ENCODE measurements at places on chromosomes 3 and 15.

DNA sequence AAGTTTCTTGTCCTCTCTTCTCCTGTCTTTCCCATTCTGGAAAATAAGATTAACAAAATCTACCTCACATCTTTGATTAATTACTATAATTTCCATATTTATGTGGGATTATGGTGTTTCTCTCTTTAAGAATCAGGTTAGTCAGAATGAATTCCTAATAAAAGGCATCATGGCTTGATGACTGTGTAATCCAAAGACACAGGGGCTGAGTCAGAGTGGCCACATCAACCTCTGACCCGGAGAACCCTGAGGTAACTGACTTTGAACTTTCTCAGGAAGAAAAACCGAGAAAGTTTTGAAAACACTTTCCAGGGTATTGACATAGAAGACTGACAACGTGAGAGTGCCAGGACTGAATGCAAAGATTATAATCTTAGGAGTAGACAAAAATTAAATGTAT lies 170.3 kb upstream of the MCTP2 start:
- DNase-seq, result no peak

DNA sequence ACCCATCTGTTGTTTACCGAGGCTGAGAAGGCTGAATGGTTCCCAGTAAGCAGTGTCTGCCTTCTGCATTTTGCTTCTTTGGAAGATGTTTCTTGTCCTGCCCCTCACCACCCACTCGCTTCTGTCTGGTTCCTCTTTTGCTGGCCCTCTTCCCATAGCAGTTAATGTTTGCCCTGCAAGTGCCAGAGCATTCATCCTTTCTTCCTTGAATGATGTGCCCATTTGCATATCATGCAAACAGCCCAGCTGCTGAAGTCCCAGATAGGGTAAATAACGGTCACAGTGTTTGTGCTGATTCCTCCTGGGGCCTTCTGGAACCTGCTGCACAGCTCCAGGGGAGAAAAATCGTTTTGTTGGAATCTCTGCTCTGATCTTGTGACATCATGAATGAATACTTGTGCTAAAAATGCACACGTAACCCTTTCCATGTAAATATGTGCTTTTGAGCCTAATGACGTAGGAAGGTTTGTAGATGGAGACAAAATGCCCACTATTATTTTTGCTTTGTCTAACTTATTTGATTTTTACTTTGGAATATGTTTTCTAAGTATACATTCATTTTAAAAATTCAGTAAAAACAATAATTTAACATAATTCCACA lies 381.0 kb downstream of the SOX2 start:
- no peak for DNase-seq

GRCh38 chr3:192239956-192240355 lies 487.4 kb downstream of the FGF12 start:
- no peak for DNase-seq

- no peak for DNase-seq
Observed at GRCh38 chr15:58932710-58933280, 684 bp downstream of the SLTM start.

- DNase-seq, result no peak
Observed at GRCh38 chr3:37072892-37073291, 79.6 kb downstream of the MLH1 start.

DNA sequence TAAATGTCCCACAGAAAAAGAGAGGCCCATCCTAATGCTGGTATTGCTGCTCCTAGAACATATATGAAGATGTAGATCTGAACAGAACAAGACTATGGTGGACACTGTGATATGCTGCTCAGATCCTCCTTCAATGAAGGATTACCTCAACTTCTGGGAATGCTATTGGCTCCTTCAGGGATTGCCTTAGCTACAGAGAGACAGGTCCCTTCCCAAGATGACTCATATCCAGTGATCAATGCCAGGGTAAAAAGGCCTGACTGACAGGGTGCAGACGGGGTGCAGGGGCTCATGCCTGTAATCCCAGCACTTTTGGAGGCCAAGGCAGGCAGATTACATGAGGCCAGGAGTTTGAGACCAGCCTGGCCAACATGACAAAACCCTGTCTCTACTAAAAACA lies 20.5 kb upstream of the STAG1 start:
- DNase-seq, result no peak

DNA sequence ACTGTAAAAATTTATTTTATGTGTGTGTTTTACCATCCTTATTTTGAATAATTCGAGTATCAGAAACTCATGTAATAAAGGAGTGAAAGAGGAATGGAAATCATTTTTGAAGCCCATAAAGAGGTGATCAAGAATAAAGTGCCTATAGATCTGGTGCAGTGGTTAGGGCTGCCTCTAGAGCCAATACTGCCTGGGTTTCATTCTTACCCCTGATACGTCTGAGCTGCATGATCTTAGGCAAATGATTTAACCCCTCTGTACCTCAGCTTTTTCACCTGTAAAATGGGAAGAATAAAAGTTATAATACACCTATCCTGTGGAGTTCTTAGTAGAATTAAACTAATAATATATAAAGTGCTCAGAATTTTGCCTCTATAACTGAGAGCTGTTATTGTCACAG lies 30.4 kb downstream of the EFHB start:
- DNase-seq, result no peak

- no peak for DNase-seq
Observed at GRCh38 chr3:71402911-71403310, 180.6 kb downstream of the FOXP1 start.

DNA sequence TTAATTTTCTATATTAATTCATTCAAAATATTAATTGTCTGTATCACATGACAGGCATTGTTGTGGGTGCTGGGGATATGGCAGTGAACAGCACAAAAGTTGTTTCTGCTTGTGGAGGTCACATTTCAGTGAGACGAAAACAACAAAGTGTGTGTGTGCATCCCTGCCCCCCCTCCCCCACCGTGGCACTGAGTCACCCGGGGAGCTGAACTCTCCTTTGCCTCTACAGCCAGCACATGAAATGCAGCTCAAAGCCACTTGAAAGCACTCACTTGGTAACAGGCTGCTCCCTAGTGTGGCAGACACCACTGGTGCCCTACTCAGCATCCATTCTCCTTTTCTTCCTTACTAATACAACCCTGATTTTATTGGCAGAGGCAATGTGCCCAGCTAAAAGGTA lies 16.9 kb upstream of the SCAMP5 start:
- DNase-seq, result no peak

DNA sequence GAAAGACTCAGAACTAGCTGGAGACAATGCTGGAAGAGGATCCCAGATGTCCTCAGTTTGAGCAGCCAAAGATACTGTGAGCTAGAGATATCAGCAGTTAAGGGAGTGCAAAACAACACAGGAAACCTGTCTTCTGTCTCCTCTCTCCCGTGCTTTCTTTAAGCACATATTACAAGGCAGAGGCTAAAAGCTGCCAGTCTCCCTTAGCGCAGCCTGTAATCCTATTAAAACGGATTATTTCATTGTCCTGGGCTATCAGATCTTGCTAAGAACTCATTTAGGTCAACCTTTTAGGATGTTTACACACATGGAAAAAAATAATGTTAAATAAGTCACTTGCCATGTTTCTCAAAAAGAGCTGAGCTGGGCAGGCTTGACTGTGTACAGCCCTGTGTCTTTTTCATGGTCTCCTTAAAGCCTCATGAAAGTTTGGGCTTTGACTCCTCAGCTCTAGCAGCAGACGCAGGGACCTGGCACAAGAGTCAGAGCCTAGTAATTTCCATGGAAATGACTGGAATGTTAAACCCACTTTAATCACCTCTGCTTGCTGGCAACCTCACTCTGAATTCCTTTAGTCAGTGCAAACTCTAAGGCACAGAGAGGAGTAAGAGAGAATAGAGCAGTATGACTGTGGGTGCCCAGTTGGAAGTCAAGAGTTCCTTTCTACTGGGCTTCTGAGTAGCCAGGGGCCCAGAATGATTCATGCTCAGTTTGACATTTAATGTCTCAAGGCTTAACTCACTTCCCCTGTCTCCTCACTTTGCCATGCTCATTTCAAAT lies 491.9 kb downstream of the NTRK3 start:
- no peak for DNase-seq

GRCh38 chr3:120622870-120623726 lies 27.0 kb downstream of the NDUFB4 start:
- DNase-seq, result no peak

- DNase-seq, result no peak
Observed at GRCh38 chr15:31400222-31400927, 73.7 kb downstream of the KLF13 start.

GRCh38 chr3:159137949-159138348 lies 336.1 kb downstream of the MFSD1 start:
- no peak for DNase-seq

- DNase-seq, result no peak
Observed at GRCh38 chr15:59028387-59028955, 41.0 kb downstream of the RNF111 start.

DNA sequence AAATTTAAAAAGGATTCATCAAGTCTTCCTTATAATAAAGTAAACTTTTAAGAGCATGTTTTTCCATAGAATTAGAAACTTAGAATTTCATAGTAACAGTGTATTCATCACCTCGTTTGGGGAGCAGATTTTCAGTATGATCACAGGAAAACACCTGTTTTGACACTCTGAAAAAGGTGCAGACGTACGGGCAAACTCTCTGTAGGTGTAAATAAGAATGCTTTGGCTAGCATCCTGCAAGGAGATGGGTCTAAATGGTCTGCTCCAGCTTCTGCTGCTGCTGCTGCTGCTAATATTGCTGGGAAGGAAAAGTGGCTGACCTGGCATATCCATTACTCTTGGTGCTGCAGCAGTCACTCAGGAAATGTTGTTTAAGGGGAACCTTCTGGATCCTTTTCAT lies 66.0 kb downstream of the MBNL1 start:
- no peak for DNase-seq

DNA sequence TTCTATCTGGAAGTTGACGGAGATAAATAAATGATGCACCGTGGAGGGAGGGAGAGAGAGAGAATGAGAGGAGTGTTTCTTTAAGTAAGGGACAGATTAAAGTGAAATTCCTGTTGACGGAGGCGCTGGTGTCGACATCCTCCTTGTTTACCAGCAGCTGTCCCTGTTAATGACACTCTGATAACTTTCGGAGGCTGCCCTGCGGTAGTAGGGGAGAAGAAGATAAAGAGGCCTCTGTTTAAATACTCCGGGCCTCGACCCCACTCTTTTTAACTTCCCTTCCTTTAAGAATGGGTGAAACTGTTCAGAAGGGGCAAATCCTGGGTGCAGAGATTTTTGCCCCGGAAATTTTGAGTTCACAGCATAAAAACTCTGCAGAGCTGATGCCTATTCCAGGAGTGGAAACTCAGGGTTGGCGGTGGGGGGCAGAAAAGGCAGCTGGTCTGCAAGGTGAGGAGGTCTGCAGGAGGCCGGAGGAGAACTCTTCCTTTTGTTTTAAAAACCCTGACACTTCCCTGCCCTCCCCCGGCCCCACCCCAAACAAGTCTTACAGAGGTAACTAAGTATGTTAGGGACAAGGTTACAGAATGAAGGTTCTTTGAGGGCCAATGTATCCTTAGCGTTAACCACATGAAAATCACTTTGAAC lies 276.6 kb upstream of the NR2F2 start:
- no peak for DNase-seq

DNA sequence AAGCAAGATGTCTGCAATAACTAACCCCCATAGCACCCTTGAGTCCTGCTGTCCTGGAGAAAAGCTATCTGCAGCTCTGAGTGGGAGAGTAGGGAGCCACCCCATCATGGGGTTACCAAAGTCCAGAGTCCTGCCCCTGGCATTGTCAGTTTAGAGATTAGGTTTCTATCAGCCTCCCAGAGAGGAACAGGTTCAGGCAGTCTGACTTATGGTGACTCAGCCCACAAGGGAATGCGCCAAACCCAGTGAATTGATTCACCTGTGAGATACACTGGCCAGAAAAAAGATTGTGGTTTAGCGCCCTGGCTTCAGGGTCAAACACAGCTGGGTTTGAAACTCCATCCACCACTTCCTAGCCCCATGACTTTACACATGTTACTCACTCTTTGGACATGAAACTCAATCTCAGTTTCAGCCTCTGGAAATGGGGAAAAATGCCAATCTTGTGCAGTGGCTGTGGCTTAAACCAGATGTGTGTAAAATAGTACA lies 263.6 kb upstream of the HES1 start:
- no peak for DNase-seq
